ENCODE measurements at places on chromosomes 3 and 15.

DNA sequence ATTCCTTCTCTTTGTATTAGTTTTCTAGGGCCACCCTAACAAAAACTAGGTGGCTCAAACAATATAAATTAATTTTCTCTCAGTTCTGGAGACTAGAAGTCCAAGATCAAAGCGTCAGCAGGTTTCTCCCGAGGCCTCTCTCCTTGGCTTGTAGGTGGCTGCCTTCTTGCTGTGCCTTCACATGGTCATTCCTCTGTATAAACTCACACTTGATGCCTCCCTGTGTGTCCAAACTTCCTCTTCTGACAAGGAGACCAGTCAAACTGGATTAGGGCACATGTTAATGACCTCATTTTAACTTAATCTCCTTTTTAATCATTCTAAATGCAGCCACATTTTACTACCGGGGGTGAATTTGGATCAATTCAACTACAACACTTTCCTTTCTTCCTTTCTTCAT is 691.1 kb downstream of the DIPK2A start:
- no peak for DNase-seq

DNA sequence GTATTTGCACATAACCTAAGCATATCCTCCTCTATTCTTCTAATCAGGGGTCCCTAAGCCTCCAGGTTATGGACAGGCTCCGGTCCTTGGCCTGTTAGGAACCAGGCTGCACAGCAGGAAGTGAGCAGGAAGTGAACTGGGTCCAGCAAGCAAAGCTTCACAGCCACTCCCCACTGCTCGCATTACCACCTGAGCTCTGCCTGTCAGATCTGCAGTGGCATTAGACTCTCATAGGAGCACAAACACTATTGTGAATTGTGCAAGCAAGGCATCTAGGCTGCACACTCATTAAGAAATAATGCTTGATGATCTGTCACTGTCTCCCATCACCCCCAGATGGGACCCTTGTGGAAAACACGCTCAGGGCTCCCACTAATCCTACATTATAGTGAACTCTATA is 9.8 kb downstream of the MSL2 start:
- DNase-seq: peak; percentile 18

GRCh38 chr3:197682713-197683112 is 54.0 kb downstream of the RUBCN start:
- peak; percentile 12 for DNase-seq

- no peak for DNase-seq
These were observed 414.2 kb upstream of the CCDC54 start for GRCh38 chr3:106962993-106963392.

DNA sequence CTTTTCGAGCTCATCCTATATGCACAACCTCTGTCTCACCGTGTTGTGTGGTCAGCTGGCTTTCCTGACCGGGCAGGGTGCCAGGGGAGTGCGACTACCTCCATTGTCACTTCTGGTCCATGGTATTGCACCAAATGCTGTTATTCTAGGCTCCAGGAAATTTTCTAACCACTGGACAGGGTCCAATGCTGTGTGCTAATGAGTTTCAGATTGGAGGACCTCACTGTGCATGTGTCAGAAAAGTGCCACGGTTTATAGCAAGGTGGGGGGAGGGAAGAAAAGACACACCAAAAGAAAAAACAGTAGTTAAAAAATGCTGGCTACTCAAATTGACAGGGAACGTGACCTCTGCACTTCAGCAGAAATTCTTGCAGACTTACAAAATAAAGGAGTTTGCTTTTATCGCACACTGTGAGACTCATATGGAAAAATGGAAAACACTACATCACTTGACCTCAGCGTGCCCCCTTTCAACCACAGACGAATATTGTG is 480.1 kb downstream of the FOXP1 start:
- DNase-seq: peak; percentile 92

GRCh38 chr3:197586181-197586580 is 30.4 kb upstream of the BDH1 start:
- DNase-seq: no peak

DNA sequence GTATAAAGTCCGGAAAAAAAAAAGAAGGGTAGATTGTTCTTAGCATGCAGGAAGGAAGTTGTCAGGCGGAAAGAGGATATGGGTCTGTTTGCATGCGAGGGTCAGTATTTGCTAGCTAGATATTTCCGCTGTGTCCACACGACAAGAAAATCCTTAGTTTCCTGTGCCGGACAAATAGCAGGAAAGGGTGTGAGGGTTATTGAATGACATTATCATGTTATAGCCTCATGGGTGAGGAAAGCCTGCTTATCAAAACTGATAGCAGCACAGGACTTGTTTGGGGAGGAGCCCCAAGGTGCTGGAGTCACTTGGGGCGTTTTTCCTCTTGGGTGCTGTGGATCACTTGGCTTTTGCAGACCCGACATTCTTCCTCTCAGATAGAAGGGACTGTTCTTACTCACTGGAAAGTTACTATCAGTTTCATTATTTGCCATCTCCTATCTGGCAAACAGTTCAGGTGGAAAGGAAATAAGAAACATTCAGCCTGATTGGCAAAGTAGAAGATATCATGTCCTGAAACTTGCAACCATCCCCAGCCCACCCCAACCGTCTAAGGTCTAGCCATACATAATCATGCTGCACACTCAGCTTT is 127.2 kb upstream of the DPH6 start:
- DNase-seq: no peak

GRCh38 chr3:140424726-140425125 is 253.1 kb upstream of the TRIM42 start:
- no peak for DNase-seq

- no peak for DNase-seq
These were observed 31.2 kb downstream of the RAB11A start for GRCh38 chr15:65900488-65900887.

DNA sequence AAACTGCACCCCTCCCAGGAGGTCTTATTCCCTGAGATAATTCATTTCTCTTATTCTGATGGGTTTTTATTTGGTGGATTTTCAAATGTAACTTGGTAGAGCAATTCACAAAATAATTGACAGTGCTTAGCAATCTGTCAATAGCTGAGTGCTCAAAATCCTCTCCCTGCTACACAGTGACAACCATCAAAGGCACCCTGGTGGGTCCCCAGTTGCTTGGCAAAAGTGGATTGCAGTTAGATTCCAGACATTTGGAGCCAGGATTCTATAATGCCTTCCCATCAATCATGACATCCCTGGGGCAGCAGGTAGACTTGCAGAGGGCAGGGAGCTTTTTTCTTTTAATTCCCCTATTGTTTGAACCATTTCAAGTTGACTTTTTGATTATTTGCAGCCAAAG is 59.0 kb downstream of the FHIT start:
- no peak for DNase-seq

- DNase-seq: no peak
These were observed 20.7 kb downstream of the RHCG start for GRCh38 chr15:89475661-89476060.

DNA sequence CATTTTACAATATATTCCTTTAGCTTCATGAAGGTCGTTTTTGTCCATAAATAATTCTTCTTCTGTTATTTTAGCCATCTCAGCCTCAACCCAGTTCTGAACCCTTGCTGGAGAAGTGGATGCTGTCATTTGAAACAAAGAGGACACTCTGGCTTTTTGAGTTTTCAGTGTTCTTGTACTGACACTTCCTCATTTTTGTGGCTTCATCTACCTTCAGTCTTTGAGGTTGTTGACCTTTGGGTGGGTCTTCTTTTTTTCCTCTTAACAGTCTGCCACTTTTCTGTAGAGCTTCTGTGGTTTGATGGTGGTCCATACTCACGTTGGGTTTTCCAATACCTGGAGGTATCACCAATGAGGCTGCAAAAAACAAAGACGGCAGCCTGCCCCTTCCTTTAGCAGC is 650.9 kb downstream of the PDCD6IP start:
- no peak for DNase-seq

- no peak for DNase-seq
These were observed 116.0 kb downstream of the SEC22A start for GRCh38 chr3:123317716-123318115.

DNA sequence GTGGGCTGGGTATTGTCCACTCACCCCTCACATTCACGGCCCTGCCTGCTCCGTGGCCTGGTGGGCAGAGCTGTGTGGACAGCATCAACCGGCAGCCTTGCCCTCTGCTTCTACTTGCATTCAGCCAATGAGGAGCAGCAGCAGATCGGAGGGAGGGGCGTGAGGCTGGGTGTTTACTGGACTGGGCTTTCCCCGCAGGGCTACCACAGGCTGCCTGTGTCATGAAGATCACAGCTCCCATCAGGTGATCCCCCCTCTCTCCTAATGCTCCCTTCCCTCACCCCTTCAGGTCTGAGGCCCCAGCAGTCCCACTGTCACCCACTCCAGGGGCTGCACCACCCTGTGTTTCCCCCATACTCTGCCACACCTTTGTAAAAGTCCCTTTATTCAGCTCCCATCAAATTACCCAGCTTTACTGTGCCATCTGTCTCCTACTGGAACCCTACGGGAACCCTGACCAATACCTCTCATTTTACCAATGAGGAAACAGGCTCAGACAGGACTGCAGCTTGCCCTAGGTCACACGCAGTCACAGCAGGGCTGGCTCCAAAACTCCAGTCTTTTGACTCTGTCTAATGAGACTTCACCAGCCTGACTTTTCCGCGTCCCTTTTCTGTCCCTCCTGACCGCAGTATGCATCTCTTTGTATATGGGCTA is 81.1 kb downstream of the MEGF11 start:
- DNase-seq: no peak

- DNase-seq: no peak
These were observed 556.2 kb upstream of the SUCLG2 start for GRCh38 chr3:68210635-68211034.

DNA sequence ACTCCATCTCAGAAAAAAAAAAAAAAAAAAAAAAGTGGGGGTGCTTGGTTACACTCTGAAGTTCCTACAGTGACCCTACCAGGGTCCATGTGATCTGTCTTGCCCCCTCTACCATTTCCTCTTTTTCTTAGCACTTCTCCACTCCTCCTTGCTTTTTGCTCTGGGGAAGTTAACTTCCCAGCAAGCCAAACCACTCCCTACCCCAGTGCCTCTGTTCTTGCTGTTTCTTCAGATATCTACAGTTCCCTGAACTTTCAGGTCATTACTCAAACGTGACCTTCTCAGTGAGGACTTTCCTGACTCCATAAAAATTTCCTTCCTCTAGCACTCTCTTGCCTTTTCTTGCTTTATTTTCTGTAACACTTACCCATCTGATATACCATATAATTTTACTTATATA is 61.1 kb upstream of the GCNT3 start:
- DNase-seq: no peak

DNA sequence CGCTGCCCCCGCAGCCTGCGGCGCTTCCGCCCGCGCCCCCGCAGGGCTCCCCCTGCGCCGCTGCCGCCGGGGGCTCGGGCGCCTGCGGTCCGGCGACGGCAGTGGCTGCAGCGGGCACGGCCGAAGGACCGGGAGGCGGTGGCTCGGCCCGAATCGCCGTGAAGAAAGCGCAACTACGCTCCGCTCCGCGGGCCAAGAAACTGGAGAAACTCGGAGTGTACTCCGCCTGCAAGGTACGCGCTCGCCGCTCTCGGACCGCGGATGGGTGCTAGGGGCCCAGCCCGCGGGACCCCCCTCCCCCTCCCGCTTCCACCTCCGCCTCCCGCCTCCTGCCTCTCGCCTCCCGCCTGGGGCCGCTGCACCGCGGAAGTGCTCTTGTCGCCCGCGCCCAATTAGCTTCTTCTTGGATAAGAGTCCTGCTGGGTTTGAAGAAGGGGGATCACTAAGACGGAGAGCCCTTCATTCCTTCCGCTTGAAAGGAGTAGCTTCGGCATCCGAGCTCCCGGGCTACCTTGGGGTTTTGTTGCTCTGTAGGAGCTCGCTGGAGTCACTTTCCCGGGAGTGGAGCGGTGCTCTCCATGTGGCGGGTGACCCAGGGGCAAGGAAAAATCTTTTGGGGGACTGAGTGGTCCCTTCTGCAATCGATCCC is 426 bp downstream of the KAT2B start:
- DNase-seq: peak; percentile 74

- no peak for DNase-seq
These were observed 1.4 kb downstream of the CLK3 start for GRCh38 chr15:74616996-74617395.

All from choroid plexus epithelial cell (primary cell).